ENCODE measurements at places on chromosomes 12 and 14.

DNA sequence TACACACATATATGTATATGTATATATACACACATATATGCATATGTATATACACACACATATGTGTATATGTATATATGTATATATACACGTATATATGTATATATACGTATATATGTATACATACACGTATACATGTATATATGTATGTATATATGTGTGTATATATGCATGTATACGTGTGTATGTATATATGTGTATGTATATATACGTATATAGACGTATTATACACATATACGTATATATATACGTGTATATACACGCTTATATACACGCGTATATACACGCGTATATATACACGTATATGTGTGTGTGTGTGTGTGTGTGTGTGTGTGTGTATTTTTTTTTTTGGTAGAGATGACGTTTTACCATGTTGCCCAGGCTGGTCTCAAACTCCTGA is 32.9 kb upstream of the ZNF740 start:
- DNase-seq: no peak

DNA sequence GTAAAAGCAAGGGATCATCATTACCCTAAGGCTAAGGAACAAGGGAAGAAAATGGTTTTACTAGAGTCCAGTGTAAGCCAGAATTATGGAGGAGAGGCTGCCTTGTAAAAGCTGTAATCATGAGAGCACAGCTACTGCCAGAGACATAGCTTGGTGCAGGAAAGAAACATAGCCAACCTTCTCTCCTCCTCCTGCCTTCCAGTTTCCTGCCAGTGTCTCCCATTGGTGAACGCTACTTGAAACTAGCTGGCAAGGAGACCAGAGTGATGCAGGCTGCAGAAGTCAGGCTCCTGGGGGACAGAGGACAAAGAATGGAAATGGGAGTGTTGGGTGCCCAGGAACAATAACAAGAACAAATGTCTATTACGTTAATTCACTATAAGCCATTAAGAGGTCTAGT is 158.5 kb downstream of the NELL2 start:
- no peak for DNase-seq

DNA sequence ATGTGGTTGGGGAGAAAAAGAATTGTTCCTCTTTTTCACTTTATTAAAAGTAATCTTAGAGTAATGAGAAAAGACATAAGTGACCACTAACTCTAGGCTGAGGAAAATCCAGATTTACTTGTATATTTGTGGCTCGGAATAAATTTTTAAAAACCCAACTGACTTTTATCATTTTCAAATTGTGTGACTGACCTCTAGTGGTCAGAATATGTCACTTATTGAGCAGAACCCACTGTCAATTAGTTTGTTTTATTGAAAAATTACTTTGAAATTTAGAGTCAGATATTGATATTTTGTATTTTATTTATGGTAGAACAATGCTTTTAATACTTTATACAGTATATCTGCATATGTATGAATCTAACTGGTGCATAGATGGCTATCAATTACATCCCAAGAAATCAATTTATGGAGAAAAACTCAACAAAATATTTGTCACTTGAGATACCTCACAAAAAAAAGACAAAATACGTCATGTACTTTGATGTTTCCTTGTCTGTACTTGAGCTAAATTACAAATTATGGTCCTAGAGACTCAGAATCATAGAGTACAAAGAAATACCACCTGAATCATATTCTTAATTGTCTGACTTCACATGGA is 229.4 kb downstream of the CNTN1 start:
- peak; percentile 76 for DNase-seq

GRCh38 chr12:87051621-87052020 is 795.4 kb upstream of the MGAT4C start:
- no peak for DNase-seq

- DNase-seq: no peak
Observed at GRCh38 chr12:62379026-62379722, 87.5 kb upstream of the MON2 start.

GRCh38 chr12:63052696-63053095 is 98.3 kb downstream of the AVPR1A start:
- no peak for DNase-seq

- DNase-seq: no peak
Observed at GRCh38 chr12:72236071-72236705, 36.0 kb upstream of the TRHDE start.

DNA sequence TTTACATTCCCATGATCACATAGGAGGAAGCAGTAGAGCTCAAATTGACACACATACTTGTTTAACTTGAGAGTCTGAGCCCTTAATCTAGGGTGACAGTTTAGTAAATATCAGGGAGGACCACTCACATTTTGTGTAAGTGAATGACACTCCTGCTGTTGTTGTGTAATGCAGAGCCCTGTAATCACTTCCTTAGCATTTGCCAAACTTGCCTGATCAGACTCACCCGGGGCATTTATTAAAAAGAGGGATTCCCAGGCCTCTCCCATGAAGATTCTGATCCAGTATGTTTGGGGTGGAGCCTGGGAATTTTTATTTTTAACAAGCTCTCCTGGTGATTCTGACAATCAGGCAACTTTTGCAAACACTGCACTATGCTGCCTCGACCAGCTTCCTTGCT is 119.6 kb downstream of the NUAK1 start:
- DNase-seq: no peak

DNA sequence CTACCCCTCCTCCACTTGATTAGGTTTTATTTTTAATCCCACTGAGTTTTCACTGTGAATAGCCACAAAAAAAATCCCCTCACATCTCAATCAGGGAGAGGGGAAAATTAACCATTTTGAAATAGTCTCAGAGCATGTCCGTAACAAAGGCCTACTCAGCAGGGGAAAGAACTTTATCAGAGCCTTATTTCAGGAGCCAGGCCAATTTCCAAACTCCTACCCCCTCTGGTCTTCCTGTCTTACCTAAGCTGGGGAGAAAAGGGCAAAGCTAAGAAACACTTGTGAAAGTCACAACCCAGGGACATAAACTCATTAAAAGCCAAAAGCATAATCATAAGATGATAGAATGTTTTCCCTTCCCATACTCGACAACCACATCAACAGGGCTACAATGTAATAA is 260.3 kb upstream of the DIO3 start:
- no peak for DNase-seq

DNA sequence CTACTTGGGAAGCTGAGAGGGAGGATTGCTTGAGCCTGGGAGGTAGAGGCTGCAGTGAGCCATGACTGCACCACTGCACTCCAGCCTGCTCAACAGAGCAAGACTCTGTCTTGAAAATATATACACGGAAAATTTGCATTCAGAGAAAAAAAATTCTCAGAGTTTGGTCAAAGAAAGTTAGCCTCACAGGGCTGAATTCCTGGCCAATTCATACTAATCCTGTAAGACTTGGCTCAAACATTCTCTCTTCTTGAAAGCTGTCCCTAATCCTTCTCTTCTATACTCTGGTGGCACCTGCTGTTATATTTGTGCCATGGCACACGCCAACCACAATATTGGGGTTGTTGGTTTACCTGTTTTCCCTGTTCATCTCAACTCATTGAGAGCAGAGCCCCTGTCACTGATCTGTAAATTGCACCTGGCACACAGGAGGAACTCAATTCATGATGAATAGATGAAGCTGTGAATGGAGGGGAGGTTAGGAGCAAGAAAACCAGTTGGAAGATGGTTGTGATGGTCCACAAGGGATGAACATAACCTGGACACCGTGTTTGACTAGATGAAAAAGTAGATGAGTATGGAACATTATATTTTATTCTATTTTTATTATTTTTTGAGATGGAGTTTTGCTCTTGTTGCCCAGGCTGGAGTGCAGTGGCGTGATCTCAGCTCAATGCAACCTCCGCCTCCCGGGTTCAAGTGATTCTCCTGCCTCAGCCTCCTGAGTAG is 36.8 kb upstream of the SPTSSA start:
- peak; percentile 73 for DNase-seq

GRCh38 chr12:121582583-121583333 is 1.9 kb upstream of the KDM2B start:
- DNase-seq: no peak

DNA sequence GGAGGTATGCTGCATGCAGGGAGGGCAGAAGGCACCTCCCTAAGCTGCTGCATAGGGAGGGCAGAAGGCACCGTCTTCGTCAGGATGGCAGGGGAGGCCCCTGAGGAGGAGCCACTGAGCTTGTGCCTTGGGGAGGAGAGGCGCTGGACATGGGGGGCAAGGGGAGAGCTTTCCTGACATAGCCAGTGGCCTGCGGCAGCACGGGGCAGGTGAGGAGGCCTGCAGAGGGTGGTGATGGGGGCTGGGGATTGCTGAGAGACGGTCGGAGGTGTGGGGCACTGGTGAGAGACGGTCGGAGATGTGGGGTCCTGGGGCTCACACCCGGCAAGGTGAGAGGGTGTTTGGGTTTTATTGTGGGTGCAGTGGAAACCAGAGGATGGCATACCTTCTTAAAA is 10.4 kb upstream of the BDKRB2 start:
- no peak for DNase-seq

DNA sequence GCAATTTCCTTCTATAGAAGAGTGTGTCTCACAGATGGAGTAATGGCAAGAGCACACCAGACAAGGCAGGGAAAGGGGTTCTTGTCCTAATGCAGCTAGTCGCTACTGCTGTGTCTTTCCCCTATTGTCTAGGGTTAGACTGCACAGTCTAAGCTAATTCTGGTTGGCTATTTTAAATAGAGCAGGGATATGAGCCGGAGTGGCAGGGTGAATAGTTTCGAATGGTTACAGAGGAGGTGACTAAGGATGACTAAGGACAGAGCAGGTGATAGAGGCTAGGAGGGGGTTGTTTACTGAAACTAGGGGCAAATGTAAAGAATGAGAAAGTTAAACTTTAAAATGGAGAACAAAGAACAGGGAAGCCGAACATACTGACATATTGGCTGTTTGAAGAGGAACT is 25.6 kb upstream of the CPNE8 start:
- DNase-seq: peak; percentile 84

DNA sequence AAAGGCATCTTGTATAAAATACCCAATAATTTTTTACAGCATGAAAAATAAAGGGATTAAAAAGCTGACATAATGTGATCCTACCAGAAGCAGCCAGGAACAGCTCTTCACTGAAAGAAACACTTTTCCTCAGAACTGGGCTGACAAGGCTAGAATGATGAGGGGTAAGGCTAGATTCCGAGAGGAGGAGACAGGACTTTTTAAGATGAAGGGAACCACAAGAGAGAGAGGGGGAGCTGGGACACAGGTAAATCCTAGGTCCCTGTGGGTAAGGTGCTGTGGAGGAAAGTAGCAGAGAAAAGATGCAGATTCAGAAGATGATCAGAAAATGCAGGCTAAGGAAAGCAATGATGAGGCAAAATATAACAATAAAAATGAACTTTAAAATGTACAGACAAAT is 29.5 kb downstream of the C2CD5 start:
- no peak for DNase-seq

DNA sequence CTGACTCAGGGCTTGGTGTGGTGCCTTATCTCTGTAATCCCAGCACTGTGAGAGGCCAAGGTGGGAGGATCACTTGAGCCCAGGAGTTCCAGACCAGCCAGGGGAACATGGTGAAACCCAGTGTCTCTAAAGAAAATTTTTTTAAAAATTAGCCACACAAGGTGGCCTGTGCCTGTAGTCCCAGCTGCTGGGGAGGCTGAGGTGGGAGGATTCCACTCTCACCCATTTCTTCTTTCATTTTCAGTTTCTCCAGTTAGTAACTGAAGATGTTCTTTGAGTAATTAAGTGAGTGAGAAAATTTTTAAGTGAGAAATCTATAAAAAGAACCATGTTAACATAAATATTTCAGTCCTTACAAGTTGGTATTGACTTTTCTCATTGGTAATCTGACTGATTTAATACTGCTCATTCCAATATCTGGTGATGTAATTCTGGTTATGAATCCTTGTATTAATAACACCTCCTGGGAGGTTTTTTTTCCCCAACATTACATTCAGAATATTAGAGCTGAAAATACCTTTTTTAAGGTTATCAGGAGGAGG is 6.1 kb downstream of the METTL3 start:
- DNase-seq: no peak

GRCh38 chr12:102401087-102401486 is 79.3 kb downstream of the IGF1 start:
- DNase-seq: no peak

DNA sequence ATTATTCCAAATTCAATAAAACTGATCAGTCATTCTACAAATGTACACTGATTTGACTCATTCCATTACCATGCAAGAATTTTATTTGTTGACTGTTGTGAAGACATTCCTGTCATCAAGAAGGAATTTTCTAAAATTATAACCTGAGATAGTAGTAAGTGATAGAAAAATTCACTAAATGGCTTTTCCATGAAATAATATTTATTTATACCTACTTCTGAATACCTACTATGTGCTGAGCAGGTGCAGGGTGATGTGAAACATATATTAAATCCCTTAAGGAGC is 841.7 kb downstream of the NRXN3 start:
- DNase-seq: no peak

DNA sequence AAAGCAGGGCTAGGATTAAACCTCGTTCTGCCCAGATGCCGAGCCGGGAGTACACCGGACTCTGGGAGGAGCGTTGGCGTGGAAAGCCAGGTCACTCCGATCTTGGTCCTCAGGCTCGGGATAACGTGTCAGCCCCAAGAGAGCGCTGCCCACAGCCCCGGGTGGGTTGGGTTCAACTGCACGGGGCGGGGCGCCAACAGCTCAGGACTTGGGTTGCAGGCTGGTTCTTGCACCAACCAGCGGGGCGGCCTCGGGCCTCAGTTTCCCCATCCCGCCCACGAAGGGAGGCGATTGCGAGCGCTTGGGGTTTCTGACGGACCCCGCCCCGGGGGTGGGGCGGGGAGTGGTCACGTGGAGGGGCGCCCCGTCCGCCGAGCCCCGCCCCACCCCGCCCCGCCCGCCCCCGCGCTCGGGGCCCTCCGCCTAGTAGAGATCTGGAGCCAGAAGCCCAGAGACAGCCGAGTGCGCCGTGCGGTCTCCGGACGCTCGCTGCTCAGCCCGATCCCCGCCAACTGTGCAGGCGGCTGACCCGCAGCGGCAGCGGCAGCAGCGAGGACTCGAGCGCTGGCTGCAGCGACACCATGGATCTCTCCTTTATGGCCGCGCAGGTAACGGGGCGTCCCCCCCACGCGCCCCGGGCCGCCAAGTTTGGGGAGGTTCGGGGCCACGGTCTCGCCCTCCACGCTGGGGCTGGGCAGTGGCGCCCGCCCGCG is at the start of gene C14orf132:
Gene C14orf132, plus strand, starts transcription at position 443 of the 713 bp plus-strand sequence. Its CDS starts 139 bp downstream, at position 582.
- DNase-seq: peak; percentile 80

GRCh38 chr12:75721796-75722195 is 210.4 kb upstream of the KRR1 start:
- peak; percentile 23 for DNase-seq

DNA sequence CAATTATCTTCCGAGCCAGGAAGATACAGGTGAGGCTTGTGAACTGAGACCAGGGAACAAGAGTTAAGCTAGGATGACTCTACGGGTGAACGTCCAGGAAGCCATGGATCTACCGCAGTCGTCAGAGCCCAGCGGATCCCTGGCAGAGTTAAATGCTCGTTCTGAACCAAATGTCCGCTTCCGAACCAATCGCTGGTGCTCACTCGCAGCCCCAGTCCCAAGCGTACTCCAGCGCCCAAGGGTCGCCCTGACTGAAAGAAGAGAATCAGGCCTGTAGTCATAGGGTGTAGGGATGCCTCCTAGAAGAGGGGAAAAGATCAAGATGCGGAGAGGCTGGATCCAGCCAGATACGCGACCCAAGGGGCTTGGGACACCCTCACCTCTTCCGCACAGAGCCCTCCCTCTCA is 283 bp downstream of the VIPAS39 start:
- peak; percentile 69 for DNase-seq

- DNase-seq: no peak
Observed at GRCh38 chr12:56339158-56339422, 406 bp downstream of the IL23A start.

GRCh38 chr12:28958553-28959195 is 190.4 kb upstream of the FAR2 start:
- no peak for DNase-seq

GRCh38 chr14:52446355-52446754 is 106.0 kb downstream of the TXNDC16 start:
- DNase-seq: peak; percentile 13

Measured in DMS53 (cell line).